ENCODE measurements at places on chromosomes 4 and X. TPM values are rescaled to one million over a fixed set of nuclear protein-coding genes. Genes with fewer than 3 reads are reported as not detected.
A peak's percentile ranks its signal among the peaks of the same experiment; 100 is the strongest.

DNA sequence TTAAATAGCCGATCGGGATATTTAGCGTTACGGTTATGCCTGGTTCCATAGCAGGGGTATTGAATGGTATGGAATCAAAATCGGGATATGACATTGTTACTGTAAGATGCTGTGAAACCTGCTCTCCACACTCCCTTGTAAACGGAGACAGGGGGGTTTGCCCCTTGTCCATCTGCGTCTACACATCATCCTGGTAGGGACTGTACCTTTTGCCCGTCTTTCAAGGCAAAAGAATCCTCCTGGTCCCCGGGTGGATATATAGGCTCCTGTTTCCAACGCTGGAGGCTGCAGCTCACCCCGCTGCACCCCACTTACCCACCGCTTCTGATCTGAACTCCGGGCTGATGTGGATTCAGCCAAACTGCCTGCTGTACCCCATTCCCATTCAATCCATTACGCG is 189.1 kb downstream of the SHOX start:
- no peak for DNase-seq

DNA sequence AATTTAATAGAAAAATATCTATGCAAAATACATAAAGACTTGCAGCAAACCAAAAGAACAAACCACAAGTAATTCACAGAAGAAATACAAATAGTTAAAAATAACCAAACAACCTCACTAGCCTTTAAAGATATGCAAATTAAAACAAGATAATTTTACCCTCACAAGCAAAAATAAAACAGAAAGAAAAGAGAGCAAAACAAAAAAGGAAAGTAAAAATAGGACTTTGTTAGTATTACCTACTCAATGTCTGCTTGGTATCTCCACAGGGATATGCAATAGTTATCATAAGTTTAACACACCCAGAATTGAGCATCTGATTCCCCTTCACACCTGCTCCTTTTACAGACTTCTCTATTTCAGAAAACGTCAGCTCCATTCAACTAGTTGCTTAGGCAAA is 737.5 kb upstream of the MAGEB2 start:
- no peak for DNase-seq

GRCh38 chrX:47482512-47483305 is at the start of gene ZNF41:
Gene ZNF41 (minus strand): TSS chrX:47483222. CDS start chrX:47467481, 15,741 bp downstream.
- peak; percentile 71 for DNase-seq

BEX4 gene
- 1.8 TPM for total RNA-seq

DNA sequence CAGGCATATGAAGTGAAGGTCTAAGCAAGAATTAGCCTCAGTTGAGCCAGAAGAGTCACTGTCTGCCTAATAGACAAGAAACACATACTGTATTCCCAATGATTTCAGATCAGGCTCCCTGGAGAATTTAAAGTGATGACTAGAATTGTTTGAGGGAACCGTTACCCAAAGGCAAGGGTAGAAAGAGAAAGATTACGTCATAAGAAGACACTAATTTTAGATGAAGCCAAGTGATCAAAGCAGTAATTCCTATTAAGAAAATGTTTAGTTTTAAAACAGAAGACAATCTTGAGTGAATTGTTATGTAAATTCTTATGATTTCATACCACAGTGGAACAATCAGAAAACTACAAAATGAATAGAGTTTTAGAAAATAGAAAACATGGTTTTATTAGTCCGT is 194.5 kb upstream of the ARSJ start:
- DNase-seq: no peak

DNA sequence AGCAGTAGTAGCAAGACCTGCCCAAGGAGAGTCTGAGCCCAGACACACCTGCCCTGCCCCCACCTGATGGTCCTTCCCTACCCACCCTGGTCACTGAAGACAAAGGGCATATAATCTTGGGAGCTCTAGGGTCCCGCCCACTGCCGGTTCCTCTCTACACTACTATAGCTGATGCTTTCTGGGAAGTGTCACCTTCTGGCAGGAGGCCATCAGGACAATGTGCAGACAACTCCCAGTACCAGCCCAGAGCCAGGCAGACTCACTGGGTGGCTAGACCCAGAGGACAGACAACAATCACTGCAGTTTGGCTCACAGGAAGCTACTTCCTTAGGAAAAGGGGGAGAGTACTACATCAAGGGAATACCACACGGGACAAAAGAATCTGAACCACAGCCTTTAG is 312.7 kb downstream of the SPRY1 start:
- no peak for DNase-seq

DNA sequence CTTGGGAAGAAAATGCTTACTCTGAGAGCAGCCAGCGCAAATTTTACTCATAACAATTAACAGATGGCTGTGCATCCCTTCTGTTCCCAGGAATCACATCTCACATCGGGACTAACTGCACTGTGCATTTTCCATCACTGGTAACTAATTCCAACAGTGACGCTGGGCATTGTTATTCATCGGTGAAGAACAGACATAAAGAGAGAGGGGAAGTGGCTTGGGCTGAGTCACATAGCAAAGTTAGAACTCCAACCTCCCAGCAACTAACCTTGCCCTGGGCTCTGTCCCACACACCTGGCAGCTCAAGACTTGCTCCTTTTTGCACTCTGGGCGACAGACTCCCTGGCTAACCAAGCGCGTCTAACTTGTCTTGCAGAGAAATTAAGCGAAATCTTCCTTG is 6.4 kb upstream of the LONRF3 start:
- no peak for DNase-seq

- no peak for DNase-seq
Measured at GRCh38 chr4:27308379-27308778, 447.7 kb downstream of the STIM2 start.

GRCh38 chr4:135204311-135204710 is 1002.7 kb upstream of the PABPC4L start:
- DNase-seq: no peak

ZNF630 gene
- 1.1 TPM for total RNA-seq

DNA sequence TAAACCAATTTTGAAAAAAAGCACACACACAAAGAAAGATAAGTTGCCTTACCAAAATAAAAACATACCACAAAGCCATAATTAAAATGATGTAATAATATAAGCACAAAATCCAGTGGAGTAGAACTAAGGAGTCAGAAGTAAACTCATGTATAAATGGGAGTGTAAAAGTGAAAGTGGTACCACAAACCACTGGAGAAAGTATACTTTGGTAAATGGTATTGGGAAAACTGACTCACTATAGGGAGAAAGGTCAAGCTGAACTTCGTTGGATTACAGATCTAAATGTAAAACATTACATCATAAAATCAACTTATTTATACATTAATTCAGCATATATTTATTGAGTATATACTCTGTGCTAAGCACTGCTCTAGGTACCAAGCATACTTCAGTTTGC is 46.3 kb upstream of the HHIP start:
- DNase-seq: no peak

DNA sequence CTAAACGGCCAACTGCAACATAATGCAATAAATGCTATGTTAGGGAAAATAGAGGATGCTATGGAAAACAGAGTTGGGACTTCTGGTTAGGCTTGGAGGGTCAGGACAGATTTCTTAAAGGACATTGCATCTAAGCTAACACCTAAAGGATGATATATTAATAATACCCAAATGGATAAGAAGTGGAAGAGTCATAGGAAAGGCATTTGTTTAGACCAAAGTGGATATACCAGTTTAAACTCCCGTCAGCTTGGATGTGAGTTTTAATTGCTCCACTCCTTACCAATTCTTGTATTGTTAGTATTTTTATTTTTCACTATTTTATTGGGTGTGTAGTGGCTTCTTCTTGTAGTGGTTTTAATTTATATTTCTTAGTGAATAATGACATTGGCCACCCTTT is 93.9 kb downstream of the PTPN13 start:
- DNase-seq: no peak

PDGFRA gene
- 15.5 TPM for total RNA-seq

- no peak for DNase-seq
Measured at GRCh38 chr4:182212211-182212761, 30.9 kb upstream of the TENM3 start.

Data from left lobe of liver (tissue), 2 donors.